ENCODE measurements at places on chromosomes 7 and 10.

- DNase-seq = no peak
These were observed 45.3 kb upstream of the ITGA8 start for GRCh38 chr10:15764892-15765454.

DNA sequence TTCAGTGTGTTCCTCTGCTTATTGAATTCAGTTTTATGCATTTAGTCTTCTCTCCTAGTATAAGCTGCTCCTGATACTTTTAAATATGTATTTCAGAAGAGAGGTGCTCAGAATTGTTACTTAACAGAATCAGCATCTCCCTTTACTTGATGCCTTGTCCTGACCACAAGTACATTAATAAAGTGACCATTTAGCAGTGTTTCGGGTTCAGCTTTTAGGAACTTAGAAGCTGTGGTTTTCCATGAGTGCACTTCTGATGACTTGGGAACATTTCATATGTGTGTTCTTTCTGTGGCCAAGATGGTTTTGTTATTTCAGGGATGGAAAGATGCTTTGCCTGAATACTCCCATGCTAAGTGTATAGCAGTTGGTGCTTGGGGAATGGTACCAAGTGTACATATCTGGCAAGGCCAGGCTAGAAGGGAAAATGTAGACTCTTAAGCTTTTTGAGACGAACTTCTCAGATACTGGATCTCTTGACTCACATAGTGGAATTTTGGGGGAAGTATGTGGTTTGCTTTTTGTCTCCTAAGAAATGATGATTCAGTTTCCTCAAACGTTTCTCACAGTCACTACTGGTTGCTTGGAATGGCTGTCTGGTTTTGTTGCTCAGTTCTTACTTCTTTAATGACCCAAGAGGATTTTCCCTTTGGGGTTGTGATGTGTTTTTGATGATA lies 17.2 kb downstream of the SGPL1 start:
- peak; percentile 92 for DNase-seq

DNA sequence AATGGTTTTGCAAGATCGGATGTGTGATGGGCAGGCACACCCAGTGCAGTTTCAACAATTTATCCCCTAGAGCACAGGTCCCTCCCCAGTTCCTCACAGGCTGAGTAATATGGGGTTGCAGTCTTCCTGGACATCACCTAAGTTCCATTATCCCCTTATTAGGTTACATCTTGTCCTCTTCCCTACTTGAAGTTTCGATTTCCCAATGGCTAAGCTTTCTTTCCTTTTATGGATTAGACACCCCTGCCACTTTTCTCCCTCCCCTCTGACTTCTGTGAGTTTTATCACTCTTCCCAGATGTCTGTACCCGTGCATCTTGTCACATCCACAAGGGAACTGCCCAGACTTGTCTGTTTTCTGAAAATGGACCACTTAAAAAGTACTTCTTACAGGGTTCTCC lies 2.4 kb upstream of the NIPSNAP2 start:
- no peak for DNase-seq

DNA sequence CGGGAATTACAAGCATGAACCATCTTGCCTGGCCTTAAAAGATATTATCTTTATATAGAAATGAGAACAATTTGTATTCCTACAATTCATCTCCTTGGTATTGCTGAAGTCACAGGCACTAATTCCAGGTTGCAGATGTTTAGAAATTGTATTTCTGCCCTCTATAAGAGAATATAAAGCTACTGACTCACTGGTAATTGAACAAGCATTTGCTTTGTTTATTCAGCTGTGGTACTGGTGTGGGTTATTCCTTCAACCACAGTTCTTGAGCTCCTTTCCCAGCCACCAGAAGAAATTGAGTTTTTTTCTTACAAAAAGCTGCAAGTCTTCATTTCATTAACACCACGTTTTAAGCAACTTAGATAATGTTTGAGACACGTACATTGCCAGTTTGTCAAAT lies 29.0 kb upstream of the MPP7 start:
- DNase-seq = no peak

DNA sequence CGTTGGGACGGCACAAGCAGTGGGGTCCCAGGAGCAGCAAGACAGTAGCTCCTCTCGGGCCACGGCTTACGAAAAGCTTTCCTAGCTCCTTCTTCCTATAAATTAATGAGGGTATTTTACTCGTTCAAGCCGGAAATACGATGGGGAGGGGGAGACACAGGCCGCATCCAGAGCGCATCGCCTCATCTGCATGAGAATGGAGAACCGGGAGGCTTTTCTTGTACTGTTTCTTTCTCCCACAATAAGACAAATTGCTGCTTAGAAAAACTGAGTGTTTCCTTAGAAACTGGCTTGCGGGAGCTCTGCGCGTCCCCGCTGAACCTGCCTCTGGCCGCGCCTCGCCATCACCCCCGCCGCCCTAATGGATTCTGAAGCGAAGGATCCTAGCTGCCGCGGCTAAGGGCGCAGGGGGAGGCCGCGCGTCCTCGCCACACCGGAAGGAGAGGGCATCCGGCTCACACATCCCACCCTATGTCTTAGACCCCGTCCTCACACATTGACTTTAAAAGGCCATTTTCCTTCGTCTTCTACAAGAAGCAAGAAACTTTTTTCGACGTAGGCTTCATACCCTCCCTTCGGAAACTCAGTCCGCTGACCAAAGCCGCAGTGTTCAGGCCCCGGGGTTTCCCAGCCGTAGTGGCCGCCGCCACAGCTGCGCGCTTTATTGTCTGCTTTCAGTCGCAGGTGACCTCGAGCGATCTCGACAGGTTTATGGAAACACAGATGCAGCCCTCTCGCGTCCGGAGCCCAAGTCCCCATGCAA lies 8.8 kb downstream of the NXPH1 start:
- DNase-seq = no peak

- no peak for DNase-seq
These were observed 17.7 kb upstream of the TTYH3 start for GRCh38 chr7:2613931-2614600.

All from inflammatory macrophage treated with lipopolysaccharide for 4 hours (primary cell).